Activated naive CD4-positive, alpha-beta T cell treated with anti-CD3 and anti-CD28 coated beads, Interleukin-2, amount 10 ng/mL, durations not matched to agents 5 hours and 36 hours (primary cell): ENCODE measurements at places on chromosomes 1 and 21. TPM values are rescaled to one million over a fixed set of nuclear protein-coding genes. Genes with fewer than 3 reads are reported as not detected.

Gene PROK1
- total RNA-seq, result not detected

Gene CDC42SE1
- 362 TPM for total RNA-seq

Gene ERICH3
- total RNA-seq, result not detected

Gene SLC1A7
- total RNA-seq, result not detected

Gene MROH9
- not detected for total RNA-seq

Gene TEX38
- total RNA-seq, result not detected

Gene NLRP3
- total RNA-seq, result 4.1 TPM

Gene INKA2
- total RNA-seq, result 2.6 TPM

Gene FCRL2
- total RNA-seq, result not detected

Gene C1orf141
- total RNA-seq, result not detected

Gene ENO1
- 2,781 TPM for total RNA-seq

Gene DNALI1
- total RNA-seq, result not detected

Gene PCBP3
- 3.8 TPM for total RNA-seq

Gene ZNF644
- 56.7 TPM for total RNA-seq

Gene ALX3
- not detected for total RNA-seq
